ENCODE measurements at places on chromosomes 1 and 21.

GRCh38 chr1:7313081-7313546 is 458.0 kb upstream of the VAMP3 start:
- peak; percentile 55 for DNase-seq

- DNase-seq = no peak
Measured at GRCh38 chr1:9990944-9991343, 6.1 kb upstream of the RBP7 start.

DNA sequence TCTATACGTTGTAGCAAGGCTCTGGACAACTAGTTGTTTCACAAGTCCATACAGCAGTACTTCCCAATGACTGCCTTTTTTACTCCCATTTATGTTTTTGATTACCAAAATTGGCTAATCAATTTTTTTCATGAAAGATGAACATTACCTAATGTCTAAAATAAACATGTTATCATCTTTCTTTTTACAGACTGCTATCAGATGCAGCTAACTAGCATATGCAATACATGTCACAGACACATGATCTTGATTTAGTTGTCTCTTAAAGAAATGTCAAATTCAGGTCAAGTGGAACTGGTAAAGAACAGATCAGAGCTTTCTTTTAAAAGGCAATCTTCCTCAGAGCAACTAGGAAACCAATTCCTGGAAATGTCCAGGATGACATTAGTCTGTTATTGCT is 630 bp upstream of the DBT start:
- DNase-seq = no peak

DNA sequence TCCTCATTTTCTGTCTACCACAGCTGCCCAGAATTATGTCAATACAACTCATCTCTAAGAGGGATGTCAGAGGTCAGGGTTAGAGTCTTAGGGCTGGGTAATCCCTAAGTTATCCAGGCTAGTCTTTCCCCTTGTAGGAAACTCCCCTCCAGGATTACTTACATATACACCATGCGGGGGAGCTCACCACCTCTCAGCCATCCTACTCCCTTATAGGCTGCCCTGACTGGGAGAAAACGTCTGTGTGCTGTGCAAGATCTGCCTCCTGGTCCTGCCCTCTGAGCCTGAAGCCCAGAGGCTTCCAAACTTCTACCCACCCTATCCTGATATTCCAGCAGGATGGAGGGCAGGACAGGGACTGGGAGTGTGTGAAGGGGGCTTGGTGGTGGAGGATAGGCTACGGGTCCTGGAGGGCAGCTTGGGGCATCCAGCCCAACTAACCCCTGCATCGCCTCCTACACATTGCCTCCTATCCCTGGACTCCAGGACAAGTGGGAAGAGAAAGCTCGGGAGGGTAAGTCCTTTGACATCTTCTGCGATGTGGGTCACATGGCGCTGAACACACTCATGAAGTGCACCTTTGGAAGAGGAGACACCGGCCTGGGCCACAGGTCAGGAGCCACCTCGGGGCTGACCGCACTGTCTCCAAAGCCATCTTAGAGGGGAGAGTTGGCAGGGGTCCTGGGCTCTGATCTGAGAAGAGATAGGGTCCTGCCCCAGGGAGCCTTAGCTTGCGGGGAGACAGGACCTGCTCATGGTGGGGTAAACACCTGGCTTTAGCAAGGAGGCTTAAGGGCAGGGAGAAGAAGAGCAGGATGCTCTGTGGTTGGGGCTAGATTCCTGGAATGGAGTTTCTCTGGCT is 14.4 kb downstream of the CYP4B1 start:
- DNase-seq = no peak

- DNase-seq = no peak
Measured at GRCh38 chr1:12136916-12137610, 29.7 kb upstream of the TNFRSF1B start.

GRCh38 chr1:244394826-244395765 is 56.6 kb downstream of the ADSS2 start:
- DNase-seq = no peak

DNA sequence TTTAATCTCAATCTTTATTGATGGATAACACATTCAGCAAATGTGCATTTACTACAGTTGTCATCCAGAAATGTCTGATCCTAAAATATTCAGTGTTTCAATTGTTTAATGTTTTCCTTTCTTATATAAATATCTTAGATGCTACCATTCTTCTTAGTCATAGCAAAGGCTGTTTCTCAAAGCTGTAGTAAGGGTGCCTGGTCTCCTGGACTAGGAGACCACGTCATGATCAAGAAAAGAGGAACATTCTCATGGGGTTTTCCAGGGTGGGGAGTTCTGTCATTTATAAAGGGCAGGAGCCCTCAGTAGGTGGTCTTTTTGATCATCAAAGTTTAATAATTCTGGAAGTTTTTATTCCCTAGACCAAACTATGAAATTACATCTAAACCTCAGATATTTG is 292.8 kb downstream of the HMCN1 start:
- no peak for DNase-seq

- DNase-seq = no peak
Measured at GRCh38 chr1:7810395-7810794, 26.3 kb downstream of the PER3 start.

- no peak for DNase-seq
Measured at GRCh38 chr21:35340273-35340672, 291.2 kb upstream of the RUNX1 start.

GRCh38 chr1:208178091-208178529 is 66.1 kb downstream of the PLXNA2 start:
- DNase-seq = no peak

DNA sequence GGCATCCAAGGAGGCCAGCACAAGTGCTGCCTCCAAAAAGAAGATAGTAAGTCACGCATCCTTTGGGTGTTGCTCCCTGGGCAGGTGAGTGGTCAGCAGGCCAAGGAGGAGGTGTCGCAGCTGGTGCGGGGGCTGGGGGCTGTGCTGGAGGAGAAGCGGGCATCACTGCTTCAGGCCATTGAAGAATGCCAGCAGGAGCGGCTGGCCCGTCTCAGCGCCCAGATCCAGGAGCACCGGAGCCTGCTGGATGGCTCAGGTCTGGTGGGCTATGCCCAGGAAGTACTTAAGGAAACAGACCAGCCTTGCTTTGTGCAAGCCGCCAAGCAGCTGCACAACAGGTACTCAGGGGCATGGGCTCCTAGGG is 4.3 kb downstream of the TRIM46 start:
- no peak for DNase-seq

DNA sequence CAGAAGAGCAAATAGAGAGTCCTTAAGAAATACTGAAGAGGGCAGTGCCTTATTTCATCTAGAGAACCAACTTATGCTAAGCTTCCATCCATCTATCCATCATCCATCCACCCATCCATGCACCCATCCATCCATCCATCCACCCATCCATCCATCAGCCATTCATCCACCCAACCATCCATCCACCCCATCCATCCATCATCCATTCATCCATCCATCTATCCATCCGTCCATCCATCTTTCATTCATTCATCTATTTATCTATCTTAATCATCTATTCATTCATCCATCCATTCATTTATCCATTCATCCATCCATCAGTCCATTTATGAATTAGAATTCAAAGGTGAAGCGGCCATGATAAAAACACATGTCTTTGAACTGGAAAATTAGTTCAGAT is 171.5 kb upstream of the FMN2 start:
- no peak for DNase-seq

- DNase-seq = no peak
Measured at GRCh38 chr1:152646656-152647055, 16.5 kb upstream of the LCE2D start.

DNA sequence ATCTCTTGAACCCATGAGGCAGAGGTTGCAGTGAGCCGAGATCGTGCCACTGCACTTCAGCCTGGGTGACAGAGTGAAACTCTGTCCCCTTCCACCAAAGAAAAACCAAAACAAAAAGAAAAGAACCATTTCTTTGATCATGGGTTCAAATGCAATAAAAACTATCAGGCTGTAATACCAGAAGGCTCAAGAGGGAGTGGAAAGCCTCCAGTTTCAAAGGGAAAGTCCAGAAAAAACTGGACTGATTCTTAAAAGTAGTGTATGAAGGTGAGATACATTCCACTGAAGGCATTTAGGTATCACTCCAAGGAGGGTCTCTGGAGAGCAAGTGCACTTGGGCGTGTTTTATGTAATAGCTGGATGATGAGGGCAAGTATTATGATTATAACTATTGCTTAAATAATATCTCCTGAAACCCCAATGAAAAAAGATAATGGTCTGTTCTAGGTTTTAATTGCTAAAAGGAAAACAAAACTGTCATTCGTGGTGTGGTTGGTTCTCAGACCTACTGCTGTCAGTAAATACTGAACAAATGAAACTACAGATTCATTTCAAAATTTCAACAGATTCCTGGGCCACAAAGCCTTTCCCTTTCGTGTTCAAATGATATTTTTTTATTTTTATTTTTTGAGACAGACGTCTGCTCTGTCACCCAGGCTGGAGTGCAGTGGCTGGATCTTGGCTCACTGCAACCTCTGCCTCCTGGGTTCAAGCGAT is 6.0 kb upstream of the CAMTA1 start:
- DNase-seq = no peak

DNA sequence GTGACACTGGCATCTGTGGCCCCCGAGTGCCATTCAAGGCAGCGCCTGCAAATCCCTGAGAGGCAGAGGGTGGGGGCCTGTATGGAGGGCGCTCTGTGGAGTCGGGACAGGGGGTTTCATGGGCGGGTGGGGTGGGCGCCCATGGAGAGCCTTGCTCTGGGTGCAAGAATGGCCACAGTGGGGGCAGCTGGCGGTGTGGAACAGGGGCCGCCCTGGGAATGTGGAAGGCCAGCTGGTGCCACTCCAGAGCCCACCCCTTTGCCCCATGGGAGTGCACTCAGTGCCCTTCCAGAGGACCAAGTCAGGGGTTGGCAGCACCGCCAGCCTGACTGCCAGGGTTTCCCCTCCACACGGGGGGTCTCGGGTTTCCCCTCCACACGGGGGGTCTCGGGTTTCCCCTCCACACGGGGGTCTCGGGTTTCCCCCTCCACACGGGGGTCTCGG is 55.0 kb upstream of the TRAPPC10 start:
- DNase-seq = peak; percentile 68
